Activated naive CD8-positive, alpha-beta T cell treated with anti-CD3 and anti-CD28 coated beads for 36 hours (primary cell): ENCODE measurements at places on chromosomes 6 and 20. TPM values are rescaled to one million over a fixed set of nuclear protein-coding genes. Genes with fewer than 3 reads are reported as not detected.

- no peak for DNase-seq
- H3K4me1 ChIP-seq: peaks cover 7% of the 10 kb centered on the region
- H3K27ac ChIP-seq: no peak overlapping the region
- no peak overlapping the region for H3K4me3 ChIP-seq
These were observed 32.0 kb upstream of the PCMTD2 start for GRCh38 chr20:64223526-64224067.

GRCh38 chr6:98566126-98566525 lies 268.2 kb upstream of the POU3F2 start:
- H3K27ac ChIP-seq: no peak overlapping the region
- DNase-seq: no peak
- no peaks in the 10 kb centered on the region for H3K27me3 ChIP-seq
- H3K4me3 ChIP-seq: no peak overlapping the region

GRCh38 chr6:110196874-110197273 lies 16.6 kb downstream of the CDC40 start:
- no peaks in the 10 kb centered on the region for H3K27me3 ChIP-seq
- H3K4me1 ChIP-seq: peaks cover 21% of the 10 kb centered on the region
- H3K4me3 ChIP-seq: no peak overlapping the region
- no peak overlapping the region for H3K27ac ChIP-seq
- no peak for DNase-seq

DNA sequence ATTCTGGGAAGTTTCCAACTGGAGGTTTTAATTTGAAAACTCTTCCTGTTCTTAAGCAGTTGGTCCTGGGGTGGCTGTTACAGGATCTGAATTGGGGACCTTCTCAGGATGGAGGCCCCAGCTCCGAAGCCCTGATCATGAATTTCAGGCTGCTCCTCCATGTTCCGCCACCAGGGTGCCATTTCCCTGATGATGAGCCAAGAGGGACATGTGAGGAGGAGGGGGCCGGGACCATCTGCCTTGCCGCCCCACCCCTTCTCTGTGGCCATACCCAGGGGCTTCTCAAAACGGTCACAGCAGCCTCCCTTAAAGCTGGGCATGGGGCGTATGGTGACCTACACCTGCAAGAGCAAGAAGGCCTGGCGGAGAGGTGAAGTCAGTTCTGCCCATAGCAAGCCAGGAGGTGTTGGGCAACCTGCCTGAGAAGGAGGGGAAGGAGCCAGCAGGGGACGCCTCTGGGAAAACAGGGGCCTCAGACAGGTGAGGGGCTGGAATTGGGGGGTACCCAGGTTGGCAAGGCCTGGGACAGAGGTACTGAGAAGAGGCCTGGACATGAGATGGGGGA lies 3.6 kb upstream of the BAK1 start:
- peaks cover 21% of the 10 kb centered on the region for H3K4me1 ChIP-seq
- peaks cover under 1% of the 10 kb centered on the region for H3K36me3 ChIP-seq
- H3K4me3 ChIP-seq: no peak overlapping the region
- H3K27ac ChIP-seq: no peak overlapping the region
- no peak for DNase-seq

GRCh38 chr20:4919047-4919704 lies 82.1 kb downstream of the SLC23A2 start:
- H3K36me3 ChIP-seq: no peaks in the 10 kb centered on the region
- H3K4me3 ChIP-seq: no peak overlapping the region
- H3K27ac ChIP-seq: no peak overlapping the region
- DNase-seq: no peak

- DNase-seq: no peak
- peaks cover 59% of the 10 kb centered on the region for H3K27me3 ChIP-seq
- H3K4me1 ChIP-seq: peaks cover 15% of the 10 kb centered on the region
- no peaks in the 10 kb centered on the region for H3K36me3 ChIP-seq
- no peak overlapping the region for H3K27ac ChIP-seq
These were observed 13.1 kb downstream of the VSTM2L start for GRCh38 chr20:37915800-37916570.

GRCh38 chr6:167719920-167720319 lies 106.8 kb upstream of the AFDN start:
- H3K27ac ChIP-seq: no peak overlapping the region
- no peak overlapping the region for H3K4me3 ChIP-seq
- H3K27me3 ChIP-seq: peaks cover 65% of the 10 kb centered on the region

GRCh38 chr6:32825966-32826365 lies 9.2 kb upstream of the HLA-DOB start:
- no peak overlapping the region for H3K4me3 ChIP-seq
- H3K36me3 ChIP-seq: peaks cover 28% of the 10 kb centered on the region
- peak overlapping the region; percentile 63 for H3K27ac ChIP-seq
- no peak for DNase-seq

- H3K27ac ChIP-seq: no peak overlapping the region
- DNase-seq: no peak
- H3K27me3 ChIP-seq: no peaks in the 10 kb centered on the region
- peaks cover 14% of the 10 kb centered on the region for H3K4me1 ChIP-seq
- no peak overlapping the region for H3K4me3 ChIP-seq
- H3K36me3 ChIP-seq: peaks cover 15% of the 10 kb centered on the region
These were observed 18.9 kb downstream of the MAN1A1 start for GRCh38 chr6:119330520-119331113.

GRCh38 chr6:47278545-47278944 lies 31.2 kb downstream of the TNFRSF21 start:
- H3K4me1 ChIP-seq: no peaks in the 10 kb centered on the region
- H3K4me3 ChIP-seq: no peak overlapping the region
- no peaks in the 10 kb centered on the region for H3K27me3 ChIP-seq
- no peak overlapping the region for H3K27ac ChIP-seq
- no peak for DNase-seq

GRCh38 chr6:22281341-22282085 lies 15.3 kb downstream of the PRL start:
- H3K27ac ChIP-seq: no peak overlapping the region
- peaks cover 8% of the 10 kb centered on the region for H3K27me3 ChIP-seq
- H3K36me3 ChIP-seq: no peaks in the 10 kb centered on the region
- H3K4me3 ChIP-seq: no peak overlapping the region

GRCh38 chr6:99285881-99286280 lies 63.6 kb downstream of the FAXC start:
- H3K4me1 ChIP-seq: no peaks in the 10 kb centered on the region
- H3K36me3 ChIP-seq: no peaks in the 10 kb centered on the region
- no peak for DNase-seq
- peaks cover 11% of the 10 kb centered on the region for H3K27me3 ChIP-seq

DNA sequence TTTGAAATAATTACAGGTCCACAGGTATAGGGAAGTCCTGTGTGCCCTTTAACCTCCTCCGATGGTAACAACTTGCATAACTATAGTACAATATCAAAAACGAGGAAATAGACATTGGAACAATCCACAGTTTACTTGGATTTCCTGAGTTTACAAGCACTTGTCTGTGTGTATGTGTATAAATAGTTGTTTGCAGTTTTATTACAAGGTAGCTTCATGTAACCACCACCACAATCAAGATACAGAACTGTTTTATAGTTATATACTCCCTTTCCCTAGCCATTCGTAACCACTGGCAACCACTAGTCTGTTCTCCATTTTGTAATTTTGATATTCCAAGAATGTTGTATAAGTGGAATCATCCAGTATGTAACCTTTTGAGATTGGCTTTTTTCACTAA lies 9.1 kb downstream of the FBXO9 start:
- H3K4me1 ChIP-seq: peaks cover 14% of the 10 kb centered on the region
- DNase-seq: no peak
- H3K27me3 ChIP-seq: no peaks in the 10 kb centered on the region
- H3K27ac ChIP-seq: no peak overlapping the region
- no peak overlapping the region for H3K4me3 ChIP-seq

DNA sequence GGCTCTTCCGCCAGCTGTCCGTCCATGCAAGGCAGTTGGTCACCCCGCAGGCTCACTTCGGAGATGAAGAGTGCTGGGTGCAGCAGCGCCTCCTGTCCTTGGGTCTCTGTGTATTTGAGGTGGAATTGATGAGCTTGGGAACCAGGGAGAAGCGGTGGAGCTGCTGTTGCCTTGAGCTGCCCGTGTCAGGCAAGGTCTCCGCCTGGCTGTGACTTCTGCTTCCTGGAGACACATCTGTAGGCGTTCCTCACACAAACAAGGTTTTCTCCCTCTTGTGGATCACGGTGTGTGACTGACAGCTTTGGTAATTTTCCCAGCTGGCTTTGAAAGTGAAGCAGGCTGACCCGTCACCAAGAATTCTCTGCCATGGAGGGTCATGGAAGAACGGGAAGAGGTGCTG lies 2.5 kb upstream of the SLC17A9 start:
- no peaks in the 10 kb centered on the region for H3K27me3 ChIP-seq
- H3K27ac ChIP-seq: no peak overlapping the region
- peaks cover 15% of the 10 kb centered on the region for H3K4me1 ChIP-seq
- peaks cover 29% of the 10 kb centered on the region for H3K36me3 ChIP-seq
- no peak for DNase-seq
- no peak overlapping the region for H3K4me3 ChIP-seq

GRCh38 chr6:49646130-49646824 lies 9.6 kb upstream of the RHAG start:
- no peak for DNase-seq
- H3K4me3 ChIP-seq: no peak overlapping the region
- no peaks in the 10 kb centered on the region for H3K4me1 ChIP-seq
- no peak overlapping the region for H3K27ac ChIP-seq
- H3K27me3 ChIP-seq: no peaks in the 10 kb centered on the region
- no peaks in the 10 kb centered on the region for H3K36me3 ChIP-seq

DNA sequence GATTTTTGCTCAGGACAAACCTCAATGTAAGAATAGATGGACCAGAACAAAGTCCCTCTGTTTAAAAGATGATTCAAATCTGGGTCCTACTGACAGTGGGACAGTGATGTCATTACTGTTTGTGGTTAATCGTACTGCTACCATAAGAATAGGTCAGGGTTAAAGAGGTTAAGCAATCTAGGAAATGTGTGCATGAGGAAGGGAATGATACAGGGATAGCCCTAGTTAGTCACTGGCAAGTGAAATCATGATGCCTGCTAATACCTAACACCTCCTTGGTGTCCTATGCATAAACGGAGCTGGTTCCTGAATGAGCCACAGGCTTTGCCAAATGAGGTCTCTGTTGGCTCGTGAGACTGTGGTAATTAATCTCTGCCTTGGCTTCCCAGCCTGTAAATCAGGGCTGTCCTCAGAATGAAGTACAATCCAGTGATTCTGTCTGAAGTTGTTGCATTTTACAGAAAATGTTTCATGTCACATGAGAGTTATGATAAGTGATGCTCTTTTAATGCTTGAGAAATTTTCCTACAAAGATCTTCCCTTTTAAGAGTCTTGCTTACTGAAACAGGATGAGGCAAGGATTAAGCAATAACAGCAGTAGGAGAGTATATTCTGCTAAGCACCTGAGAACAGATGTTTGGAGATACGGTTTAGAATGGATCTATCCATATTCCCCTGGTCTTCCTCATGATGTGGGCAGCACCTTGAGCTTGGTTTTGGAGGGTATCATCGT lies 3.8 kb downstream of the MEP1A start:
- DNase-seq: no peak
- H3K4me1 ChIP-seq: no peaks in the 10 kb centered on the region
- H3K4me3 ChIP-seq: no peak overlapping the region

DNA sequence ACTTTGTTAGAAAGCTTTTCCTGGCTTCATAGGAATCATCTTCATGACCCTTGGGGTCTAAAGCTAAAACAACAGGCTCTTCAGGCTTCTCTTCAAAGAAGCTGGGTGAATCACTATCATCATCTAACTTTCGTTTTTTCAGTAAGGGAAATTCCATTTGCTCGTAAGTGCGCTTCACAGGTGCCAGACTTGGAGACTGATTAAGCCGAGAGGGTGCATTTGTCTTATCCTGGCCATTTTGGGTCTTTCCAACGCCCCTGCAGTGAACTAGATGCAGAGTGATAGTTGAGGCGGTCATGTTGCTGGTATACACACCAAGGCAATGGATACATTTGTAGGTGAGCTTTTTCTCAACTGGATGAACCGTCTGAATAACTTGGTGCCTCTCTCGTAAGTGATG lies 38.8 kb downstream of the ADNP start:
- DNase-seq: no peak
- peaks cover 22% of the 10 kb centered on the region for H3K4me1 ChIP-seq
- peaks cover 51% of the 10 kb centered on the region for H3K36me3 ChIP-seq

DNA sequence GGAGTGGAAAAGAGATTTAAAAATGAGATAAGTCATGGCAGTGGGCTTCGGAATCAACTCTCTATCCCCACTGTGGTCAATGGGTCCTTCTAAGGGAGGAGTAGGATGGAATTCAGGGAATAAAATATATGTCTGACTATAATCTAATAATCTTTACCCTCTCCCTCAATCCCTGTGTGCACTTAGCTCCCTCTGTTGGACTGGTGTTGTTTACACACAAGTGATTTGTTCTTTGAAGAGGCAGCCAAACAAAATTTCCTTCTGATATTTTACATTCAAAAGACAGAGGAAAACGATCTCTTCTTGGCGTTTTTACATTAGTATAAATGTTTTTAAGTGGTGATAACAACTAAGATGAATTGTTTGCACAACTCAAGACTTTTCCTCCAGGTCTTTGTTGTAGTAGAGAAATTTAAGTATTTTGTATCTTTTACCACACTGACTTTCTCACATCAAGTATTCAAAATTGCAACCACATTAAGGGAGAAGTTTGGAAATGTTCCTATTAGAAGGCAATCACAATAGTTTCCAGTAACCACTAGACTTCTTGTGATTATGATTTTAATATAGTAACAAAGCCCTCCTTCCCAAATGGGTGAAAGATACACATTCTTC lies 317.8 kb downstream of the CENPW start:
- no peak overlapping the region for H3K27ac ChIP-seq
- no peak overlapping the region for H3K4me3 ChIP-seq
- H3K36me3 ChIP-seq: no peaks in the 10 kb centered on the region
- no peaks in the 10 kb centered on the region for H3K27me3 ChIP-seq

DNA sequence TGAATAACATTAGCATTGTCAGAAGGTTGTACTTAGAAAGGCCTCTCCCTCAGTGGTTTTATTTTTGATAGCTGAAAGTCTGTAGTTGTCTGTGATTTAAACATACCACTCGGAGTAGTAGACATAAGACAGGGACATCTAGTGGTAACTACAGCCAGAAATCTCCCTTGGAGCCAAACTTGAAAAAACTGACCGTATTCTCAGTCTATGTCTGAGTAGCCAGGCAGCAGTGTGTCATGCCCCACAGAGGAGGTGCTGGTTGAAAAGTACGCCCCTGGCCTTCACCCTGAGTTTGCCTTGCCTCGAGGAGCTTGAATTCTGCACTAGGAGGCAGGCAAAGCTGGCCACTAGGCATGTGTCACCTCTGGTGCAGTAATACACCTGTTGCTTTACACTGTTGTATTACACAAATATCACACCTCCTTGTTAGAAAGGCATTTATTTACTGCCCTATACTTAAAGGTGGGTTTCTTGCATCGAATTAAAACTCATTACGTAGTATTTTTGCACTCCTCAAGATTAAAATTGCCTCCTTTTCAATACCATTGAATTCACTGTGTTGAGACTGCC lies 20.8 kb downstream of the ZBTB2 start:
- H3K4me1 ChIP-seq: peaks cover 37% of the 10 kb centered on the region
- H3K36me3 ChIP-seq: peaks cover 45% of the 10 kb centered on the region
- no peak overlapping the region for H3K27ac ChIP-seq
- DNase-seq: no peak
- H3K4me3 ChIP-seq: no peak overlapping the region

The SLC22A2 gene
- total RNA-seq: not detected

The HSPA1A gene
- total RNA-seq: 24.3 TPM

The TCP11 gene
- not detected for total RNA-seq

The DLL1 gene
- 4.0 TPM for total RNA-seq

The NRSN1 gene
- not detected for total RNA-seq

The GSTA2 gene
- total RNA-seq: not detected

The PRPF6 gene
- 64.6 TPM for total RNA-seq

The EPPIN gene
- total RNA-seq: not detected
